Stimulated activated CD4-positive, alpha-beta T cell treated with anti-CD3 and anti-CD28 coated beads, TNF-alpha, amount 100 ng/mL, for 1 hour (primary cell): ENCODE measurements at places on chromosomes 11 and 22.

DNA sequence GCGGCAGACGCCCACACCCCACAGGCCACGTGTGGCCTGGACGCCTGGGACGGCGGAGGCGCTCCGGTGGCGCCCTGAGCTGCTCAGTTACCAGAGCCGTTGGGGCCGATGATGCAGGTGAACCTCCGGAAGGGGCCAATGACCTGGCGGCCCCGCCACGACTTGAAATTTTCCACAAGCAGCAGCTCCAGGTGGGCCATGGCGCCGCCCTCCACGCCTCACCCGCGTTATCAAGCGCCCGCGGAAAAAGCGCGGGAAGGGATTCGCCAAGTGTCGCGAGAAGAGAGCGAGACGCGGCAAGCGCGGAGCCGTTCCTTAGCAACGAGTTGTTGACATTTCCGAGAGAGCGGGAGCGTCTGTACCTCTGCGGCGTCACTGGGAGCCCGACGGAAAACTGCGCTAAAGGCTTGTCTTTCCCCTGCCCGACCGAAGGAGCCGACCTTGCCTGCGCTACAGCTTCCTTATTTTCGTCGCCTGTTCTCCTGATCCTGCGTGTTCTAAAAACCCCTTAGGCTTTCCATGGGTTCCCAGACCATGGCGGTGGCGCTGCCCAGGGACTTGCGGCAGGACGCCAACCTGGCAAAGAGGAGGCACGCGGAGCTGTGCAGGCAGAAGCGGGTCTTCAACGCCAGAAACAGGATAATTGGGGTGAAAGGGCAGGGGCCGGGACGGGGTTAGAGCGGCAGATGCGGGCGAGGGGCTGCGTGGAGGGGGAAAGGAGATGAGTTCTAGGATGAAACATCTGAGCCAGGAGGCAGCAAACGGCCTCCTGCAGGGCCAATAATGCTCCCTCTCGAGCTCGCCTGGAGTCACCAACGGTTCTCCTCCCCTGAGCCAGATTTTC is at the start of the genes RIBC2 and SMC1B:
RIBC2 (plus strand) TSS at position 326 of the 844 bp plus-strand sequence; CDS start at position 520, 194 bp downstream.
SMC1B (minus strand) TSS at position 232 of the 844 bp plus-strand sequence; CDS start at position 200, 32 bp downstream.
- peak; percentile 69 for DNase-seq

GRCh38 chr11:7600205-7600775 is 73.0 kb downstream of the CYB5R2 start:
- no peak for DNase-seq

DNA sequence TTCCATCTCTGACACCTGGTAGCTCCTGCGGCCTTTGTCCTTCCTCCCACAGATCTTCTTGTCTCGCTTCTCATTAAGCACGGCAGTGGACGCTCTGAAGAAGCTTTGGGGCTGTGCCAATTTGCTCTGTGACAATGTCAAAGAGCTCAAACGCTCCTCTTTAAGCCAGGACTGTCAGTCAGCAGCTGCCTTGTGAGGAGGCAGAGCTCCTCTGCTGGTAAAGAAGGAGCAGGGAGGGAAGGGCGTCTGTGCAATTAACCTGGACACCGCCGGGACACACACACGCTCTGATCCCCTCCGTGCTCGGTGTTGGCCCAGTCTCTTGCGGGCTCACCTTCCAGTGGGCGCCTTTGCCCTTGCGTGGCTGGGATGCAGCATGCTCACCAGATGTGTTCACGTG is 373.9 kb downstream of the BRD1 start:
- no peak for DNase-seq

GRCh38 chr11:42992594-42992993 is 319.2 kb upstream of the API5 start:
- DNase-seq = no peak

GRCh38 chr11:9357041-9357440 is 27.4 kb upstream of the IPO7 start:
- no peak for DNase-seq

DNA sequence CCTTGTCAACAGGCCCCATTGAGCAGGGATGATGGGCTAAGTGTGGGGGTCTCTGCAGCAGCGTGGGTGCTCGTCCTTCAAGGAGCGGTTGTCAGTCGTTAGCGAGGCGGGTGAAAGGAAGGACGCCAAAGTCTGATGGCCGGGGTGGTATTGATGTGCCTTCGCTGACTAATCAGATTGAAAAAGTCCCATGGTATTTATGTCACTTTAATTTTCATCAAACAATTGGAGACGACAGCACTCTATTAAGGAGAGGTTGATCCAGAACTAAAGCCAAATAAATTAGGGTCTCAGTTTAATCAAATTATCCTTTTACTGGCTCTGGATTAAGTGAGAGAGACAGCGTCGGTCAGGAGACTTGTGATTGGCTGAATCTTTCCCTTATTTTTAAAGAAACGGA is 9.6 kb downstream of the HTATIP2 start:
- no peak for DNase-seq

GRCh38 chr11:65692367-65692766 is 19.7 kb upstream of the KAT5 start:
- DNase-seq = no peak

GRCh38 chr11:86204356-86204755 is 40.2 kb upstream of the EED start:
- no peak for DNase-seq

- DNase-seq = no peak
Measured at GRCh38 chr11:62595124-62595523, 3.8 kb upstream of the TUT1 start.

DNA sequence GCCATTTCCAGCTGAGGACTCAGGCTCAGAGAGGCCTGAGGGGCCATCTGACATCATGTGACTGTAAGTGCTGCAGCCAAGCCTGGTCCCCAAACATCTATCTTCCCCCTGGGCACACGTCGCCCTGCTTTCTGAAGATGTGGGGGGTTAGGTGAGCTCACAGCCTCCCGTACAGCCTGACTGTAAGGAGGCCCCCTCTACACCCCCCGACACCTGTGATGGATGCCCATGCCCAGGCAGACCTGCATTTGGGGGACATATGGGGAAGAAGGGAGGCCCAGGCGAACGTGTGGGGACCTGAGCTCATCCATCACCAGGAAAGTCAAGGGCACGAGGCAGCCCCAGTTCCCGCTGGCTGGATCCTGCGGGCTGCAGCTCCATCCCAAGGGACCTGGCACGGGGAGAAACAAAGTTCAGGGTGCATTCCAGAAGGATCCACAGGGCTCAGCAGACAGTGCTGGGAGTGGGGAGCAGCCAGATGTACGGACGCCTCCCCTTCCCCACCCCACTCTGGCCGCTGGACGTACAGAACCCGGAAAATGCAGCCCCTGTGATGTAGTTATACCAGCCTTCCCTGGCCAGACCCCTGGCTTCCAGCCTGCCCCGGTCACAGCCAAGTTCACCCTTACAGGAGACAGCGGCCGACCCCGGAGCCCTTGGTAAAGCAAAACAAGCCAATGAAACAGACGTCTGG is 1431.4 kb downstream of the BRD1 start:
- DNase-seq = no peak

GRCh38 chr11:111992206-111992855 is 32.9 kb upstream of the DLAT start:
- no peak for DNase-seq

DNA sequence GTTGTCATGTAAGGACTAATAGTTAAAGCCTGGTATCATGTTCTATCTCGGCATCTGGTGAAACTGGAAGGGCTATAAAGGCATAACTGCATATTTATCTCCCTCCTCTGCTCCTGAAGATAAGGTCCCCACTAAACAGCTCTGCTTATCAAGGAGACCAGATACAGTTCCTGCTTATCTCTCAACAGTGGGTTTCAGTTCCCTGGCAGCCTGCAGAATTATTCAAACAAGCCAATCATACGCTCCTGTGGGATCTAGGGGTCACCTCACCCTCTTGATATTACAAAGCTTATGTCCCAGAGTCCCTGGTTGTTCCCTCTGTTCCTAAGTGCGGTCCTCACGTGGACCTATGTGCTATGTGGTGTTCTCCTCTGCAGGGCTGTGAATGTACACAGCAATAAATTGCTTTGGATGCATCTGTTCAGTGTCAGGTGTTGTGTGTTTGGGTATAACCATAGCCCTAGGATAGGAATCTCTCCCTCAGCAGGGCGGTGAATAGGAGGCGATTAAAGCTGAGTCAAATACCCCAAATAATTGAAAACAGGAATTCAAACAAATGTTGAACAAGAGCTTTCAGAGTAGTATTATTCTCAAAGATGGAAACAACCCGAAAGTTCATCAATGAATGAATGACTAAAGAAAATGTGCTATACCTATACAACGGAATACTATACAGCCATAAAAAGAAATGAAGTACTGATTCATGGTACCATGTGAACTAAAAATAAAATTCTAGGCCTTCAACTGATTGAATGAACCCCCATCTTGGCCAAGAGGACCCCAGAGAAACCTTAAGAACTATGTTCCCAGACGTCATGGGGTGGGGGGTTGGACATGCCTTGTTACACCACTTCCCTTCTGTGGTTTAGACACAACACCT is 3.1 kb upstream of the OOSP4A start:
- no peak for DNase-seq

DNA sequence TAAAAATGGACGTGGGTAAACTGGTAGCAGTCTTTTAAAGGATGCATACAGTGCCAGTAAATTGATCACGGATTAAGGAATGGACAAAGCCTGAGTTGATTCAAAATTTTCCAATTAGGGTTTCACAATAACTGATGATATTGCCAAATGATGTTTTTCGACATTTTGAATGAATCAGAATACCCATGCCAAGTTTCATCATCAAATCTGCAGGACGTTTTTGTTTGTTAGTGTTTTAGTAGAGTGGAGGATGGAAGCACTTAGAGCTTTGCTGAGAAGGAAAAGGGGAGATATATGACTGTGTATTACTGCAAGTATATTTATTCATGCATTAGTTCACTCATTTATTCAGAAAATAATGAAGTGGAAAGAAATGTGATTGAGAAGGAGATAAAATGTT is 78.3 kb downstream of the SLC17A6 start:
- no peak for DNase-seq

- DNase-seq = no peak
Measured at GRCh38 chr11:105398636-105399035, 211.2 kb upstream of the GRIA4 start.

- no peak for DNase-seq
Measured at GRCh38 chr22:38799265-38800002, 5.5 kb upstream of the DNAL4 start.

- DNase-seq = no peak
Measured at GRCh38 chr11:2885017-2885677, 428 bp downstream of the CDKN1C start.

DNA sequence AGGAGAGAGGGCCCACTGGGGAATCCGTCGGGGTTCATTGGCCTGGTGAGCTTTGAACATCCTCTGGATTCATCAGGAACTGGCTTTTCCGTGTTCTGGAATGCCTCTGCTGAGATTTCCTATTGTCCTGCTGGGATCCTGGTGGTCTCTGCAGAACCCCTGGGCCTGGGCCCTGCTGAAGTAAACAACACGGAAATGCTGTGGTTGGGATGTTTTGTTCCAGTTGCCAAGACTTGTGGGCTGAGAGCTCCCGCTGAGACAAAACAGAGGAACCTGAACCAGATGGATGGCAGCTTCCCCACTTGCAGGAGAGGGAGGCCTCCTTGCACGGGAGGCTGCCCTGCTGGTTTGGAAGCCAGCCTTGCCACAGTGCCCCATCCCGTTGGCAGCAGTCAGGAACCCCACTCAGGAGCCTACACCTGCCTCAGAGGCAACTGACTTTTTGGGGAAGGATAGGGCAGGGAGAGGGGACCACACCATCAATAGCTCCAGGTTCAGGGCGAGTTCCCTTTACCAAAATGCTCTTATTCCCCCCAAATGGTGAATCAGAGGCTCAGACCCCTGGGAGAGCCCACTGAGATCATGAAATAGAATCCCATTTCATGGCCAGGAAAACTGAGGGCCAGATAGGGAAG is 60.7 kb downstream of the LRRC32 start:
- DNase-seq = no peak

DNA sequence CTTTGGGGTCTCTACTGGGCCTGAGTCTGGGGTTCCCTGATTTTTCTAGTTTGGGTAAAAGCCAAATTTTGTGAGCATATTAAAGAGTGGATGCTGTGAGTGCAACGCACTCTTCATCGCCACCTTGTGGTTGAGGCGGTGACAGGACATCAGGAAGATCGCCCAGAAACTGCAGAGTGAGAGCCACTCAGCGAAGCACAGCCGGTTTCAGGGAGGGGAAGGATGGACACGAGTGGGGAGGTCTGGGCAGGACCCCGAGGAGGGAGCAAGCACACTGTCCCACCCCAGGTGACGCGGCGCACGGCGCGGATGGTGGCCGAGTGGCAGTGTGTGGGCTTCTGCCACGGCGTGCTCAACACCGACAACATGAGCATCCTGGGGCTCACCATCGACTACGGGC is 9.1 kb downstream of the SELENOO start:
- DNase-seq = peak; percentile 57

GRCh38 chr11:95294701-95295100 is 63.7 kb upstream of the SESN3 start:
- no peak for DNase-seq

DNA sequence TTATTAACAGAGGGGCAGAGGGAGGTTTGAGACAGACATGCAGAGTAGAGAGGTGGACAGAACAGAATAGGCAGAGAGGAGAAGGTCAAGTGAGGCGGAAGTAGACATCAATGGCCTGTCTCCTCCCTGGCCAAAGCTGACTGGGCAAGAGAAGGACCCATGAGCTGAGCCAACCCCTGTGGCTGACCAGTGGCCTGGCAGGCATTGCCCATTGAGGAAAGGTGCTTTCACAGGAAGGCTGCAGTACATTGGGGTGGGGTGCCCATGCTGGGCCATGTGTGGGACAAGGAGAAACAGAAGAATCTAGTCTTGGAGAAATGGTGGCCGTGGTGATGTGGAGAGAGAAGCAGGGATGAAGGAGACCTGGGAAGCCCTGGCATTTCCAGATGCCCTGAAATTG is 76.0 kb downstream of the MYEOV start:
- DNase-seq = no peak

DNA sequence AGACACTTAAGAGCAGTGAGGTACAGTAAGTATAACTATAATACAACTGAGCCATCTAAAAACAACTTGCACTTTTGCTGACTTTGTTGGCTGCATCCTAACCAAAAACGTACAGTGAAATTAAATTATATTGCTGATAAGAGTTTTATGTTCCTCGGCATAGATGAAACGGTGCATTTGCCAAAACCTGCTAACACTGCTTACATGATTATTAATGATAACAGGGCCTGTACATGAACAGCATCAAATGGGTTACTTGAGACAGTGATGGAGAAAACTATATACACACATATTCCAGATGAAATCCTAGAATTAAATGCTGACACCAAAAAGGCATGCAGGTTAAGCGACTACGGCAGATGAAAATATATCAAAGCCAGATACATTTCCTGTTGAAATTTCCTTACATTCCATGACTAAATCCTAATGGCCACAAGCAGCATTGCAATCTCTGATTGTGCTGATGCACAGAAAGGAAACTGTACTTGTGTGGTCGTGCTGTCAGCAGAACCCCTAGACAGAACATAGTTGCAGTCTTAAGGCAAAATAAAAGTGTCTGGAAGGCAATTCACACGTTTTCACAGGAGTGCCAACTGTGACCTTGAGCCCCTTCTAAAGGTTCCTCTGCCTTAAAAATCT is 143.9 kb downstream of the CADM1 start:
- no peak for DNase-seq

GRCh38 chr11:47060807-47061206 is 115.9 kb downstream of the ARFGAP2 start:
- no peak for DNase-seq

- no peak for DNase-seq
Measured at GRCh38 chr22:25120093-25120561, 79.5 kb upstream of the CRYBB3 start.

- no peak for DNase-seq
Measured at GRCh38 chr11:1081601-1082311, 7.1 kb downstream of the MUC2 start.
